ACHN (cell line): ENCODE measurements at places on chromosomes 12 and 14.
A peak's percentile ranks its signal among the peaks of the same experiment; 100 is the strongest.

DNA sequence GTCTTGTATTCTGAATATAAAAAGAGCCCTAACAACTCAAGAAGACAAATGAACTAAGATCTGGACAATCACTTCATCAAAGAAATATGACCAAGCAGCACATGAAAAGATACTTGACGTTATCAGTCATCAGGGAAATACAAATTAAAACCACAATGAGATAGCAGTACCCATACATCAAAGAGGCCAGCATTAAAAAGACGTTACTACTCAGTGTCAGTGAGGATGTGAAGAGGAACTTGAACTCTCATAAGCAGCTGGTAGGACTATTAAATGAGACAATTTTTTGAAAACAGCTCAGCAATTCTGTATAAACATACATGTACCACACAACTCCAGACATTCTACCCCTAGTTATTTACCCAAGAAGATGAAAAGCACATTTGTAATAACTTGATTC is 55.9 kb downstream of the FERMT2 start:
- DNase-seq = no peak

DNA sequence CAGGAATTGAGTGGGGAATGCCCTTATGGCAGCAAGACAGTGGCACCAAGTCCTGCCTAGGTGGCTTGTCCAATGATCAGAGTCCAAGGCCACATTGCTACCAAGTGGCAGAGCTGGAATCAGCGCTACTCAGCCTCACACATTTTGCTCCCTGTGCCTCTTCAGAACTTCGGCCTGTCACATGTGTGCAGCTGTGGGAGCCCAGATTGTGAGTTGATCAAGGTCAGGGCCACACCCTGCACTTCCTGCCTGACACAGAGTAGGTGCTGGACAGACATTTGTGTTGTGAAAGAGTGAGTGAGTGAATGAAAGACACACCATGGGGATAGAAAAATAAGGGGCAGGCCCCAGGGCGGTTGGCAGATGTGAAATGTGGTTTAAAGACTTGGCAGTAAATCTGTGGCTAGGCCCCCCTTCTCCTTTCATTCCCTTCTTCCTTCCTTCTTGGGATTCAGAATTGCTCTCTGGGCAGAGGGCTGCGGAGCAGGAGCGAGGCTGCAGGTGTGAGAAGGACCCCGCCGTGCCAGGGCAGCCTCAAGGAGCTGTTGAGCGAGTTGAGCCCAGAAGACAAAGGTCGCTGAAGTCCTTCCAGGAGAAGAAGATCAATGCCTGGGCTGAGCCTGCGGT is 83.5 kb downstream of the SLC25A47 start:
- DNase-seq = no peak

DNA sequence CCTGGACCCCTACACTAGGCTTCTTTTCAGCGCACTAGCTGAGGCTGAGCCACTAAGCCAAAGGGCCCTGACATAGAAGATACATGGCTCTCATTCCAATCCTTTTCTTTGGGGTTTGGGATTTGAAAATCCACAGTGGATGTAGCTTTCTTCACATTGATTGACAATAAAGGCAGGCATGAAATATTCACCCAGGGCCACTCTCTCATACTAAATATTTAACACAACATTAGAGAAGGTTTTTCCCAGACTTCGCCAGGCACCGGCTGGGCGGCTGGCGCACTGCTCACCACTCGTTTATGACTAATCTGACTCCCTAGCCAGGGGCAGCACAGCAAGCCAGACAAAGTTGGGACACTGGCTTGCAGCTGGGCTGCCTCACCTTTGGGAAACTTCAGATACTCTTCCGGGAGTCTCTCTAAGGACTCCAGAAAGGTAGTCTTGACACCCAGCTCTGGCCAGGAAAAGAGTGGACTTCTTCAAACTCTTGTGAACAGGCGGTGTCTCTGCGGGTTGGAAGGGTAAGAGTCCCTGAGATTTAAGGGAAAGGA is 699 bp upstream of the HOXC11 start:
- no peak for DNase-seq

GRCh38 chr12:12835378-12836146 is 22.4 kb downstream of the DDX47 start:
- peak; percentile 82 for DNase-seq

GRCh38 chr14:89351516-89352404 is 65.3 kb downstream of the FOXN3 start:
- no peak for DNase-seq

GRCh38 chr14:46769292-46769691 is 117.7 kb upstream of the RPL10L start:
- no peak for DNase-seq

DNA sequence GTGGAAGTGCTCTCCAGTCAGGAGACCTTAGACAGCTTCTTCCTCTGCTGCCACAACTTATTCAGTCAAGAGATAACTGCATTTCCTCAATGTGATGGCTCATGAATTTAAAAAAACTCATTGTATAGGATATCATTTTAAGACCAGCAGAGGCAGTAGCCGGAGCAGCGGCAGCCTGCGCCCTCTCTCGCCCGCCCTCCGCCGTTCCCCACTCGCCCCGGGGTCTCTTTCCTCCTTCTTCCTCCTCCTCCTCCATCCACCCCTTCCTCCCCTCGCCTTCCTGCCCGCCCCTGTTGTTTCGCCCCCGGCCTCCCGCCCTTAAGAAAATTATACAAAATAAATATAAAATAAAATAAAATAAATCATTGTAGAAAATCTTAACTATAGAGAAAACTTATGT is 687.6 kb downstream of the FLRT2 start:
- DNase-seq = no peak

DNA sequence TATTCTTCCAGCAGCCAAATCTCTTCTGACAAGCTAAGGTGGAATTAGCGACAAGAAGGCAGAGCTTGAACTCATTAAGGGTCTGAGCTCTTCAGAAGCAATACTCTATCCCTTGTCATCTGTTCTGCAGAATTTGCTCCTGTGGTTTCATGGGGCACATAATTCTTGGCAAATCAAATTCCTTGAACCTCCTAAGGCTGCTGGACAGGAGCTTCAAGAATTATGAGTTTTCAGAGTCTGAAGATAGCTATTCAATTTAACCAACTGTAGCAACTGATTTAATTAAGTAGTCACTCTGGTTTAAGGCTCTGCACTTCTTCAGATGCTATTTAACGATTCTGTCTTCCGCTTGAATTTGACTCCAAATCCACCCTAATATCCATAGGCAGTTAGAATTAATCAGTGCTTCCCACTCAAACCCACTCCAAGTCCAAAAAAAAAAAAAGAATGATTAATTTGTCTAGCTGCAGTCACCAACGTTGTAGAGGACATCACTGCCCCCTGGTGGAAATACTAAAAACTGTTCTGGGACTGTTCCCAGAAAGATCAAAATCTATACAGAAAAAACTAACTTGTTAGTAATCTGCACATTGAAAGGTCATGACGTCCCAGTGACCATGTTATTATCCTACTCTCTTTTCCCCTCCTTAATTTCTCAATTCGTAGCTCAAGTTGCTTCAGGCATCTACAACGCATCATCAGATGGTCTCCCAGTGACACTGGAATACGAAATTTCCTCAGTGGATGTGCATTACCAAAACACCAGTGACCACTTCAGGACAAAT is 169.9 kb downstream of the KIF21A start:
- peak; percentile 68 for DNase-seq

- DNase-seq = peak; percentile 57
Observed at GRCh38 chr12:117100251-117100650, 1.0 kb upstream of the TESC start.

- DNase-seq = no peak
Observed at GRCh38 chr12:58764100-58764953, 156.0 kb downstream of the LRIG3 start.

- DNase-seq = no peak
Observed at GRCh38 chr12:66403746-66404145, 101.5 kb downstream of the HELB start.

GRCh38 chr12:49335118-49335954 is 1.7 kb downstream of the C1QL4 start:
- no peak for DNase-seq

DNA sequence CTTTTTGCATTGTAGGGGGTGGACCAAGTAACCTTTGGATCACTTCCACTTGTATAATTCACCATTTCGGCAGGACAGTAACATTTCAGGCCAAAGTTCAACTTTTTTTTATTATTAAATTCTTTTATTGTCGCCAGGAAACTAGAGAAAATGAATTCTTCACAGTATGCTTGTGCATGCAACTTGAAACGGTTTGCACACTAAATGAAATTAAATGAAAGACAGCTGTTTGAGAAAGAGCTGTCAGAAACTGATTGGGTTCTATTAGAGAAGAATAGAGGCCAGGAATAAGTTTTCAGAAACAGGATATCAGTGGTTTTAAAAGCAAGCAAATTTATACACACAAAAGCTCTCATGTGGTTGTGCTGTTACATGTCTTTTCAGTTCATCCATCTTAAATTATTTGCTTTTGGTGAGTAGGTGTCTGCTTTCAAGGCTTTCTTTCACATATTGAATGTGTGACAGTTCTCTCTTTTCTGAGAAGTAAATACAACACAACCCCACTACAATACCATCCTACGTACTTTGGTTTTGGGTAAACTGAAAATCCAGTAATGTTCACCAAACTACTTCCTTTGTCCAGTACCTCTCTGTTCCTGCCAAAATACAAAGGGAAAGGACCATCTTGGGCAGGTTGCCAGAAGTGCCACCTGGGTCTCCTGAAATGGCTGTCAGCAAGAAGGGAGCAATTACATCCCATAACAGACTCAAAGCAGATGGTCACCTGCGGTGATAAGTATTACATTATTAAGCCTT is 291.7 kb downstream of the RAD51B start:
- DNase-seq = no peak
